Activated CD8-positive, alpha-beta memory T cell treated with anti-CD3 and anti-CD28 coated beads, Interleukin-2, amount 50 U/mL, for 4 hours (primary cell): ENCODE measurements at places on chromosomes 16 and 17.
A peak's percentile ranks its signal among the peaks of the same experiment; 100 is the strongest.

DNA sequence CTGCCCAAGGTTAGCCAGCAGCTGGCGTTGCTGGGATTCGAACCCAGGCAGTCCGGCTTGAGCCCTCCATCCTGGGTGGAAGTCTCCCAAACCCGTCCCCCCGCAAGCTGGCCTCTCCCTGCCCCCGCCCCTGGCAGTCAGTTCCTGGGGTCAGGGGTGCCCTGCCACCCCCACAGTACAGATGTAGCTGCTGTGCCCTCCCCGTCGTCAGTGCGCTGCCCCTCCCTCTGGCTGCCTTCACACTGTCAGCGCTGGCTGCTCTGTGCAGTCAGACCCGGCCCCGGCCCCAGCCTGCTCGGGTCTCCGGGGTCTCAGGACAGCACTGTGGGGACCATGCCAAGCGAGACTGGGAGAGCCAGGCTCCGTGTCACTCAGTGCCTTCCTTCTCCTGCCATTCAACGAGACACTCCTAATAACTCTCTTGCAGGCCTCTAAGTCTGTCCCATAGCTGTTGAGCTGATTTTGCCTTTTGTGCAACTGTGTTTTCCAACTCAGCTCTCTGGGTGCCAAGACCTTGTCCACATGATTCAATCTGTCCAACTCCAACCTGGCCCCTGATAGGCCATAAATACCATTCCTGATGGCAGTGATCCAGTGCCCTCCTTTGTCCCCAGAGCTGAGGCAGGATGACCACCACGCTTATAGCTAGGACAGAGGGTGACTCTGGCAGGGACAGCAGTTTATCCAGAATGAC lies 55.5 kb upstream of the IL34 start:
- no peak for DNase-seq

DNA sequence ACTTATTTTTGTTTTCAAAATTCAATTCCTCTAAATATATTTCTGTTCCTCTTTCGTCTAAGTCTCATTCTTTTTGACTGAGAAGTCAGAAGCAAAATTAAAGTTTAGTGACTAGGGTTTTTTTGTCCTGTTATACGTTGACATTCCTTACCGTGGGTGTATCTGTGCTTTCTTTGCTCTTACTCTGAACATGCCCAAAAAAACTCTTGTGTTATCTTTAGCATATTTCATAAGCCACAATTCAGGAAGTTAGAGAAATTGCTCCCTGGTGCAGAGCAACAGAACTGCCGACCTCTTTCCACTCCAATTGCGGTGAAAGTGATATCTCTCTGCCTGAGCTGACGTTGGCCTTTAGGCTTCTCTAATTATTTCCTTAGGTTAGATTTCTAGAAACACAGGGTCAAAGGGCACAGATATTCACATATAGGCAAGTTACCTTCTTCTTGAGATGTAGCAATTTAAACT lies 65.7 kb downstream of the CENPV start:
- DNase-seq = no peak

GRCh38 chr16:24145927-24146326 lies 110.2 kb upstream of the CACNG3 start:
- DNase-seq = no peak

DNA sequence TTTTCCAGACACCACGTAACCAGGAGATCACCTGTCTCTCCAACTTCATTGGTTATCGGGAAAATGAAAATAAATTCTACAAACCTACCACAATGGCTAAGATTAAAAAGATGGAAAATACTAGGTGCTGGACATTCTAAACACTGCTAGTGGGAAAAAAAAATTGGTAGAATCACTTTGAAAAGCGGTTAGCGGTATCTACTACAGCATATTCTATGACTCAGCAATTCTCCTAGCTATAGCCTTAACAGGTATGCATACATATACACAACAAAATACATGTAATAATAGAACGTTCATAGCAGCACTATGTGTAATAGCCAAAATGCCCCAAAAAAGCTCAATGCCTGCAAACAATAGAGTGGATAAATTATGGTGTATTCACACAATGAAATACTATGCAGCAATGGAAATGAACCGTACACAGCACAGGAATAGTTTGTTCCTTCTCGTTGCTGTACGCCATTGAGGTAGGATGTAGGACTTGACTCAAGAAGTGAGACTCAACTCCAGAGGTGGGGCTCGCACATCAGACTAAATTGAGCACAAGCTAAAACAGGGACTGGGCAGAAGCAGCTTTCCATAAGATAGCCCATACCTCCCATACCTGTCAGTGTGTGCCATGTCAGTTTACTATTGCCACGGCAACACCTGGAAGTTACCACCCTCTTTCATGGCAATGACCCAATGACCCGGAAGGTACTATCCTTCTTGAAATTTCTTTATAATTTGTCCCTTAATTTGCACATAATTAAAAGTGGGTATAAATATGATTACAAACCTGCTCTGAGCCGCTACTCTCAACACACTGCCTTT lies 44.8 kb downstream of the RNF157 start:
- no peak for DNase-seq

DNA sequence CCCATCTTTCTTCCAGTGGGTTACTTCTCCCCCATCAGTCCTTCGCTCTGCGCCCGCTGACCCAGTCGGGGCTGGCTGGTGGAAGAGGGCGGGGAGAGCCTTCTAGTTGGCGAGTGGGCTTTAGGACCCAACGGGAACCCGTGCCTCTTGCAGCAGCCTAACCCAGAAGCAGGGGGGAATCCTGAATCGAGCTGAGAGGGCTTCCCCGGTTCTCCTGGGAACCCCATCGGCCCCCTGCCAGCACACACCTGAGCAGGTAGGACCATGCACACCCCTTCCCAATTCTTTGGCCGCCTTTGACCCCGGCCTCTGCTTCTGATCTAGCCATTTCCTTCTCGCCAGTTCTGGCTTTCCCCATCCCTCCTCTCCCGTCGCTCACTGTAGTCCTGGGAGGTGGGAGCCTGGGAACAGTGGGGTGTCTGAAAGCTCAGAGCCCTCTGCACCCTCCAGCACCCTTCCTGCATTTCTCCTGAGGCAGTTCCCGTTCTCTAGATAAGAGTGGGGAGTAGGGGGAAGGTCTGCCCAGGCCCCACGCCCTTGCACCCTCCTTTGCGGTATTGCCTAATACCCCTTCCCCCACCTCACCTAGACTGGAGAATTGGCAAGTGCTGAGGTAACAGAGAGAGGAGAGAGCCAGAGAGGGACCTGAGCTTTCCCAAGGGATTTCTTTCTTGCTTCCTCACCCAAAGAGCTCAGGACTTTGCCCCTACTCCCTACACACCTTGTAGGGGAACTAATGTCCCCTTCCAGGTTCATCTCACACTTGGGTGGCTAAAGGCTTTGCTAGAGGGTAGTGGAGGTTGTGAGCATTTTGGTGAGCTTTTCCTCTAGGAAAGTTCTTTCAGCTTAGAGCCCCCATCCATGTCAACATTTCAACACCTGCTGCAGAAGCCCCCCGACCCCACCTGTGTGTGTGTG lies at the start of gene RARA:
Gene RARA, plus strand, starts transcription at position 150 of the 918 bp plus-strand sequence. CDS start 22,039 bp downstream, outside the sequence.
- DNase-seq = peak; percentile 49

DNA sequence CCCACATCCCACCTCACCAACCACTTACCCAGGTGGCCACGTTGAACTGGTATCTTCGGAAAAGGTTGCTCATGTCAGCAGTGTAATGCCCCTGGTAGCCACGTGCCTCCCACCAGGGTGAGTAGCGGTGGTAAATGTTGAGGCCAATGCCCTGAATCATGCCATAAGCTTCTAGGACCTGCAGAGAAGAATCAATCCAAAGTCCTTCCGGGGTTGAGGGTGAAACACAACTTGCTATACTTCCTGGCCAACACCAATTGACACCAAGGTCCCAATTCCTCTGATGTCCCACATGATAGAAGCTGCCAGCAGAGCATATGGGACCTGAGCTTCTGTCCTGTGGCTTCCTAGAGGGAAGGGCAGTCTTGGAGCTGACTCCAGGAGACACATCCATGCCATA lies 11.3 kb upstream of the CNOT1 start:
- no peak for DNase-seq

- no peak for DNase-seq
Observed at GRCh38 chr17:64723781-64724180, 61.7 kb upstream of the SMURF2 start.

DNA sequence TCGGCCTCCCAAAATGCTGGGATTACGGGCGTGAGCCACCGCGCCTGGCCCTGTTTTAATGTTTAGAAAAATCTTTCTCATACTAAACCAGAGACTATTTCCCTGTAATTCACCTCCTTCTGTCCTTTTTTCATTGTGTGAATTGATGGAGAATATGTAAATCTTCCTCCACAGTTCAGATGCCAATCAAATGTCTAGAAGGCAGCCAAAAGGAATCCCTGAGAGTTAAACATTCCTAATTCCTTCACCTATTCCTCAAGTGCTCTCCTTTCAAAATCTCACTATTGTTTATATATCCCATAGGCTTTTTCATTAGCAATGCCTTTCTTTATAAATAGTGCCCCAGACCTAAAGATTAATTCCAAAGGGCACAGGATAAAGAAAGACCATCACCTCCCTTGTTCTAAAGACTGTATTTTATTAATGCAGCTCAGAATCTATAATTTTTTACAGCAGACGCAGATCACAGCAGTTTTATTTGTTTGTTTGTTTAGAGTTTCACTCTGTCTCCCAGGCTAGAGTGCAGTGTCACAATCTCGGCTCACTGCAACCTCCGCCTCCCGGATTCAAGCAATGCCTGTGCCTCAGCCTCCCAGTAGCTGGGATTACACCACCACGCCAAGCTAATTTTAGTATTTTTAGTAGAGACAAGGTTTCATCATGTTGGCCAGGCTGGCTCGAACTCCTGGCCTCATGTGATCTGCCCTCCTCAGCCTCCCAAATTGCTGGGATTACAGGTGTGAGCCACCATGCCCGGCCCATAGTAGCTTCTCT lies 30.5 kb downstream of the COPZ2 start:
- no peak for DNase-seq

- DNase-seq = no peak
Observed at GRCh38 chr17:1031711-1032110, 34.8 kb downstream of the TIMM22 start.
